ENCODE measurements at places on chromosomes 11 and 22.

DNA sequence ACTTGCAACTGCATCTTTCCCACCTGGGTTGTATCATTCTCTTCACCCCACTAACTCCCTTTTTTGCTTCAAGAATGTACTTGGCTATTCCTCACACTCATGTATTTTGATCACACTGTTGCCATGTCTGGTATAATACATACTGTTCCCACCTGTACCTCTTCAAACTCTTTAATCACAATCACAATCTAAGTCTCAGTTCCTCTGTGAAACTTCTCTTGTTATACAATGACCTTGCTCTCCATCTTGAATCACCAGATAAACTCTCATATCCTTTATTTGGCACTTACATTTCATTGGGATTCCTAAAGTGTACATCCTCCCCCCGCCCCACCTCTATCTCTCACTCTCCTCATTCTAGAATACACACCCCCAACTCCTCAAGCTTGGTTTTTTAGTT, 516.0 kb upstream of the CHORDC1 start:
- DNase-seq = no peak

- no peak for DNase-seq
These were observed 9.8 kb downstream of the MS4A6E start for GRCh38 chr11:60336767-60337391.

DNA sequence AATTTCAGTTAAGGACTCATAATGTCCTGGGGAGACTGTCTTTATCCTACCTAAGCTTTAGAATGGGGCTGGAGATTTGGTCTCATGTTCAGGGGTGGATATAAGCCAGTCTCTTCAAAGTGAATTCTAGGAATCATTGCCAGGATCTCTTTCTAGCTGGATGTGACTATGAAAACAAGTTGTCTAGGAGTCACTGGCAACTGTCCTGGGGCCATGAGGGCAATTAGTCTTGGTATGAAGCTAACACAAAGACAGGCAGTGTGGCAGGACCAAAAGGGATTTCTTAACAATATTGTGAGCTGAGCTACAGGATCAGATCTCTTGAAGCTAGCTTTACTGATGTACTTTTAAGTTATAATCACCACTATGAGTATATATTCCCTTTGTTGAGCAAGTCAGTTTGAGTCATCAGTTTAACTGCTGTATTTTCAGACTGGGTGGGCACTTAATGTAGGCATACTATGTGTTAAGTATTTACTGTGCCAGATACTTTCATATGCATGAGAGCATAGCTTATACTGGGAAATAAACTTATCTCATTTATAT, 390.0 kb upstream of the CCDC90B start:
- DNase-seq = no peak

- DNase-seq = no peak
These were observed 54.7 kb downstream of the GRAMD4 start for GRCh38 chr22:46674906-46675305.

GRCh38 chr11:32052215-32052614, 38.7 kb upstream of the RCN1 start:
- peak; percentile 71 for DNase-seq

GRCh38 chr11:66478729-66479393, 1.4 kb upstream of the DPP3 start:
- no peak for DNase-seq

DNA sequence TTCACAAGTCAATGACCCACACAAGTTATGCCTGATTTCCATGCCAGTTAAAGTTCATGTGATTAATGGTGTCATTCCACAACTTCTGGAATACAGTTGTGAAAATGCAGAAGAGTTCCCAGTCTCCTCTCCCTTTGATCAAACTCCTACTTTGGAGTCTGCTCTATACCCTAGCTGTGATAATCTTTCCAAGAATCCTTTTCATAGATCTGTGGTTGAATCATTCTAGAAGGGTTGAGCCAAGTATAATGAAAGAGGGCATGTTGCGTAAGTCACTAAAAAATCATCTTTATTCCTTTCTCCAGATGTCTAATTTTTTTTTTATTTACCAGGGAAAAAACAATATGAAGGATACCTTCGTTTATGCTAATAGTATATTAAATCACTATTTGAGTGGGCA, 89.7 kb upstream of the CARD18 start:
- no peak for DNase-seq

Measured in neural crest cell (in vitro differentiated cells).